ENCODE measurements at places on chromosomes 3 and 15. TPM values are rescaled to one million over a fixed set of nuclear protein-coding genes. Genes with fewer than 3 reads are reported as not detected.

The CHAC1 gene
- 2.2 TPM for total RNA-seq

The CHL1 gene
- 1.4 TPM for total RNA-seq

The UMPS gene
- total RNA-seq: 11.3 TPM

The THUMPD3 gene
- total RNA-seq: 22.5 TPM

The CAPN3 gene
- total RNA-seq: 6.7 TPM

The AMT gene
- 21.5 TPM for total RNA-seq

The CCDC54 gene
- not detected for total RNA-seq

The SLC12A1 gene
- 0.23 TPM for total RNA-seq

The FBXW12 gene
- 4.0 TPM for total RNA-seq

The CACNA2D3 gene
- total RNA-seq: 0.49 TPM

The PLXNB1 gene
- 47.8 TPM for total RNA-seq

The TLE3 gene
- total RNA-seq: 22.5 TPM

The TMC3 gene
- total RNA-seq: not detected

The GPR27 gene
- 1.9 TPM for total RNA-seq

The TAMM41 gene
- total RNA-seq: 9.5 TPM

The NMB gene
- 2.9 TPM for total RNA-seq

The XCR1 gene
- 0.09 TPM for total RNA-seq

The SKOR1 gene
- 0.24 TPM for total RNA-seq

The MESP2 gene
- 0.22 TPM for total RNA-seq

The SERINC4 gene
- not detected for total RNA-seq

The COL6A5 gene
- total RNA-seq: not detected

The TM2D3 gene
- 26.7 TPM for total RNA-seq

The ANKUB1 gene
- total RNA-seq: not detected

The PAQR9 gene
- not detected for total RNA-seq

The DENND6A gene
- 9.4 TPM for total RNA-seq

The MINAR1 gene
- total RNA-seq: 2.3 TPM

The NTRK3 gene
- 0.13 TPM for total RNA-seq

The IL20RB gene
- total RNA-seq: 0.37 TPM

The WDR93 gene
- 0.14 TPM for total RNA-seq

The ACTRT3 gene
- 0.29 TPM for total RNA-seq

The VPS13C gene
- 40.4 TPM for total RNA-seq

The ACOX2 gene
- total RNA-seq: 8.9 TPM

The DUOXA2 gene
- total RNA-seq: 7.3 TPM

The RPL39L gene
- 0.92 TPM for total RNA-seq

The ITPKA gene
- 2.5 TPM for total RNA-seq

The KBTBD8 gene
- 0.78 TPM for total RNA-seq

The CD200 gene
- 4.8 TPM for total RNA-seq

The LOXL1 gene
- 5.7 TPM for total RNA-seq

The GRK7 gene
- total RNA-seq: not detected

The ARRDC4 gene
- total RNA-seq: 10.8 TPM

The GABRR3 gene
- not detected for total RNA-seq

The SEMA6D gene
- total RNA-seq: 5.1 TPM

The ZNF662 gene
- total RNA-seq: 9.6 TPM

The FGF7 gene
- total RNA-seq: 1.4 TPM

The FBXL2 gene
- total RNA-seq: 1.8 TPM

The MYLK gene
- total RNA-seq: 6.2 TPM

The WDR49 gene
- 0.72 TPM for total RNA-seq

The CLDN11 gene
- 2.1 TPM for total RNA-seq

The B2M gene
- 451 TPM for total RNA-seq

The TASOR gene
- 16.6 TPM for total RNA-seq

The DCLK3 gene
- 0.06 TPM for total RNA-seq

The TTLL13 gene
- total RNA-seq: 0.46 TPM

The PLCH1 gene
- 2.2 TPM for total RNA-seq

The TMIE gene
- 0.31 TPM for total RNA-seq

The CD86 gene
- 0.32 TPM for total RNA-seq

The GOLGA6L7 gene
- not detected for total RNA-seq

The CHDH gene
- total RNA-seq: 28.2 TPM

The ACKR4 gene
- total RNA-seq: 1.3 TPM

The AHSG gene
- not detected for total RNA-seq

The TRAIP gene
- total RNA-seq: 0.86 TPM
